ENCODE measurements at places on chromosomes 6 and 20. TPM values are rescaled to one million over a fixed set of nuclear protein-coding genes. Genes with fewer than 3 reads are reported as not detected.

GRIK2 gene
- total RNA-seq: 10.4 TPM

OR5V1 gene
- not detected for total RNA-seq

TNFRSF21 gene
- total RNA-seq: 4.5 TPM

NKAIN4 gene
- not detected for total RNA-seq

ADGRF1 gene
- not detected for total RNA-seq

ANKRD66 gene
- not detected for total RNA-seq

ID4 gene
- 35.3 TPM for total RNA-seq

TENT5A gene
- 36.5 TPM for total RNA-seq

RHAG gene
- 1.7 TPM for total RNA-seq

CHRNA4 gene
- 0.54 TPM for total RNA-seq

GRM4 gene
- not detected for total RNA-seq

ASIP gene
- total RNA-seq: 3.3 TPM

RAB44 gene
- 0.06 TPM for total RNA-seq

Data from right cardiac atrium (tissue), 5 donors.